ENCODE measurements at places on chromosomes 3 and 15.

DNA sequence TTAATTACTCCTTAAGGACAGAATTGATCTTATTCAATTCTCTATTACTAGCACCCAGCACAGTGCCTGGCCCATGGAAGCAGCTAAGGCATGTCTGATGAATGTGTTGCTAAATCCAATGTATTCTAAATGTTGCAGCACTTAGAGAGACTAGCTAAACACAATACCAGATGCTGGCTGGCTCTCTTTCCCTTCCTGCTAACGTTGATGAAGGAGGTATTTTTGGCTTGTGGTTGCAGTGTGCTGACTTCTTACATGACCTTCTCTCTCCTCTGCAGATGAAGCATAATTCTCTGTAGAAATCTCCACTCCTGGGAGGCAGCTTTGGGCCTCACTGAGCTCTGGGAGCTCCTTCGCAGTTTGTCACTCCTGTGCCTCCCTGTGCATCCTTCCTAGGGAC lies 183.6 kb downstream of the PEX5L start:
- no peak for DNase-seq

DNA sequence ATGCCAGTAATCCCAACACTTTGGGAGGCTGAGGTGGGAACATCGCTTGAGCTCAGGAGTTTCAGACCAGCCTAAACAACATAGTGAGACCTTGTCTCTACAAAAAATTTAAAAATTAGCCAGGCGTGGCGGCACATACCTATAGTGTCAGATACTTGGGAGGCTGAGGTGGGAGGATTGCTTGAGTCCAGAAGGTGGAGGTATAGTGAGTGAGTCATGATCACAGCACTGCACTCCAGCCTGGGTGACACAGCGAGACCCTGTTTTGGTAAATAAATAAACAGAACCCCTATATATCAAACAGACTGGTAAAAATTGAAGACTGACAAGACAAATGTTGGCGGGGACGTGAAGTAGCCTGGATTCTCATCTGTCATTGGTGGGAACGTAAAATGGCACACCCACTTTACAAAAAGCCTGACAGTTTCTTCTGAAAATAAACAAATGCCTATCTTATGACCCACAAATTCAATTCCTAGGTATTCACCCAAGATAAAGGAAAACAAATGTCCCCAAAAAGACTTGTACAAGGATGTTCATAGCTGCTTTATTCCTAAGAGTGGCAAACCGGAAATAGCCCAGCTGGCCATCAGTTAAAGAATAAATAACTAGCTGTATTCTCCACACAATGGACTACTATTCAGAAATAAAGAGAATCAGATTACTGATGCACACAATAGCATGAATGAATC lies 47.0 kb upstream of the GK5 start:
- no peak for DNase-seq

DNA sequence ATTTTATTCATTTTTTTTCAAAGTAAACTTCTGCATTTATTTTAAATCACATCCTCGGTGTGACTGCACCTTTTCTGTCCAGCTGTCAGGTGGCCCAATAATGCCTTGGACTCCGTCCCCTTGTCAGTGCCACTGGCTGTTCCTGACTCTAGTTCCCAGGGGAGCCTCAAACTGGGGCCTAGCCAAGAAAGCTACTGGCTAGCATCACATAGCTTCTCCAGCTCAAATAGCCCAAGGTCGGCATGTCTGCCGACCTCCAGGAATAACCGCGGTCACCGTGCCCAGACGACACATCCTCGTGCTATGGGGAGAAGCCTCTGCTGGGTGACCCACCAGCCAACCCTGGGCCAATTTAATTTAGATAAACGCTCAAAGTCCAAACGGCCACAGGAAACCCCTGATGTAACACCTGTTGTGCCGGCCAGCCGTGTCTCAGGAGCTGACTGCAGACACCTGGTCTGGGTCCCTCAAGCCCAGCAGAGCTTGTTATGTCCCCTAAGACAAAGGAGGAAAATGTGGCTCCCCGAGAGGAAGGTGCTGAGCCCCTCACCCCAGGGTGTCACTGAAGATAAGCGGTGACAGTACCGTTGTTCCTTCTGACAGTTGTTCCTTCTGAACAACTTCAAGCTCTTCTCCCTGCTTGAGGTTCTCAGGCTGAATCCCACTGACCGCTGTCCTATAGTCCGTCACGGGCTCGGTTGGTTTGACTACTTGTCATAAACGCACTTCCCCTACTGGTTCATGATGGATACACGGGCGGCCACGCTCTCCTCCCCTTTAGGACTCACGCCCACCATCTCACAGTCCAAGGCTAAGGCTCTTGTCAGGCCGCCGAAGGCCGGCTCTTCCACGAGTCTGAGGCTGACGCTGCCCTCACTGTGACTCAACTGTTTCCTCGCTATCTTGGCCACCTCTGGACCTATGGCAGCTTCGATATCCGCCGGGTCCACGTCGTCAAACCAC lies 126.2 kb downstream of the KLF13 start:
- DNase-seq, result no peak

- DNase-seq, result no peak
These were observed 7.8 kb upstream of the CCR1 start for GRCh38 chr3:46215810-46216414.

GRCh38 chr3:163576314-163576713 lies 1502.0 kb downstream of the SI start:
- DNase-seq, result no peak

DNA sequence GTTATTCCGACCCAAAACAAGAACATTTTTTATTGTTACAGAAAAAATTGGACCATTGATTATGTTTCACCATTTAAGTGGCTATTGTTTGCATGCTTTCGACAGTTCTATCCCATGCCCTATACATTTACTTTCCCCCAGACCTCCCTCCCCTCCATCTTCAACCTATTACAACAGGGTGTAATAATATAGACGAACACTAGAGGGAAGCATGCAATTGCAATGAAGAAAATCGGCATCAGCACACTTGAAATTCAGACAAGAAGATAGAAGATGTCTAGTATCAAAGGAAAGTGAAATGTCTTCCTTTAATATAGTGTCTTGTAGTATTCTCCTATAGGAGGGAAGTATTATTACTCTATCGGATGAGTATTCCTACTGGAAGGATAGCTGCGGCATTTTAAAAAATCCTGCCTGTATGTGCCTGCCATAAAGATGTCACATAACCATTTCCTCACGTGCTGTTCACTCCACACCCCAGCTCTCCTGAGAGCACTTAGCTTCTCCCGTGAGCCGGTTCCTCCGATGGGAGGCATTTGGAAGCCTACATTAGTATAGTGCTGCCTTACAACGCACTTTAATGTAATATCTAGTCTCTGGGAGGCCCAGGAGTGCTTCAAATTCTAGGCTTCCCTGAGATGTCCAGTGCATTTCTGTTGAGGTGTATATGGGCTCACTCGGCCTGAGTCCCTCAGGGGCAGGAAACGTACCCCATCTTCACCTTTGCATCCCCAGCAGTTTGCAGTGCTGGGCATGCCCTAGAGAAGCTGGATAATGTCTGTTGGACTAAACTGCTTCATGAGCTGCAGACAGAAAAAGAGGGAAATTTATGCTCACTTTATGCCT lies 17.8 kb upstream of the ERICH6 start:
- DNase-seq, result no peak

Data from stimulated activated CD4-positive, alpha-beta T cell treated with anti-CD3 and anti-CD28 coated beads, Interleukin-1b, Interleukin-23, amount 100 ng/mL, for 4 hours (primary cell).